AG10803 (cell line): ENCODE measurements at places on chromosomes 16 and 17.
A peak's percentile ranks its signal among the peaks of the same experiment; 100 is the strongest.

DNA sequence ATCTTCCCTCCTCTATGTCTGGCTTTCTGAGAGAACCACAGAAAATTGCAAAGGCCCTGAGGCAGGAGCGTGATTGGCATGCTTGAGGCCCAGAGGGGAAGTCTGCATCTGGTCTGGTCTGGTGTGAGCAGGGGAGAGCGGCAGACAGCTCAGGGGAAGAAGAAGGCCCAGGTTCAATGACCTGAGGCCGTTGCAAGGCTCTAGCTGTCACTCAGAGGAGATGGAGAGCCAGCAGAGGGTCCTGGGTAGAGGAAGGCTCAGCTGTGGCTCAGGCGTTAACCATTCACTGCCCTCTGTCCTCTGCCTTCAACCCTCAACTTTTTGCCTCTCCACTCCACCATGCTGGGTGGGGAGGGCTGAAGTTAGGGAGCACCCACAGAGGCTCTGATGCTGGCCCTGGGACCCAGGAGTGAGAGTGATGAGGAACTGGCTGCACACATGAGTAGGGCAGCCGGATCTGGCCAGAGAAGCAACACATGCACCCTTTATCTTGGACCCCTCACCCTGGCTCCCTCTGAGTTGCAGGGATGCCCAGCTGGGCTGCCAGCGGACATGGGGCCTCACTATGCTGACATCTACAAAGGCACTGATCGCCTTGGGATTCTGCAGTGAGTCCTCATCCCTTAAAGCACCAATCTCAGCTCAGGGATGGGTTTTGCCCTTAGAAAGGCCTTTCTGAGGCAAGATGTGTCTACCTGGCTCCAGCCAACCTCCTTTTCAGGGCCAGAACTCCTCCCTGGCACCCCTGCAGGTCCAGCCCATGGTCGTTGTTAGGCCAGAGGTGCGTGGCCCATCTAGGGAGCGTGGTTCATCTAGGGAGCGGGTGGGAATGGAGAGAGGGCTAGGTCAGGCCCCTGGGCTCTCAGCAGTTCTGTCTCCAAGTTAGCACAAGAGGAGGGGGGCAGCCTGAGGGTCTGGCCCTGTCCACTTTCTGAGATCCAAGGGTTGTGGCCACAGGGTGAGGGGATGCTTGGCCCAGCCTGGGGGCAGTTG lies 7.7 kb upstream of the KRTAP17-1 start:
- no peak for DNase-seq

DNA sequence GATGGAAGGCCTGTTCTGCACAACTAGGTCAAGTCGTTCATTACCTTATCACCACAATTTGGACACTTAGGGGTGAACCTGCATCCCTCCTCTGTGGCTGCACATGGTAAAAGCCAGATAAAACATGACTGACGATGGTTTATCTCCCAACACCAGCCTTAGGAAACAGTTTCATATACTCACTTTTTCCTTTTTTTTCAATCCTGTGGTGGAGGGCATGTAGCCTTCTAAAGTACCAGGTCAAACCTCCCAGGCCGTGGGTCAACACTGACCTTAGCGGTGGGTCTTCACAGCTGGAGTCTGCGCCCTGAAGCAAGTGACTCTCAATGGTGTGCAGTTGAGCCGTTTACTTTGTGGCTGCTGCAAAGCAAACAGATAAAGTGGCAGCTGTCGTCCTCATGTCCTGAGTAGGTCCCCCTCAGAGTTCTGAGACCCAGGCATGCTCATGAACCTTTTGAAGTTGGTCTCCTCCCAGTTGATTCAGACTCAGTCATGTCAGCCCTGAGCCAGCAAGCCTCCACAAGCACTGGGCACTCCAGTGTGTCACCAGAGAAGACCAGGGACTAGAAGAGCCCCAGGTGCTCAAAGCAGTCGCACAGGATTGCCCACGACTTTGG lies 5.9 kb downstream of the FAHD1 start:
- DNase-seq, result no peak

DNA sequence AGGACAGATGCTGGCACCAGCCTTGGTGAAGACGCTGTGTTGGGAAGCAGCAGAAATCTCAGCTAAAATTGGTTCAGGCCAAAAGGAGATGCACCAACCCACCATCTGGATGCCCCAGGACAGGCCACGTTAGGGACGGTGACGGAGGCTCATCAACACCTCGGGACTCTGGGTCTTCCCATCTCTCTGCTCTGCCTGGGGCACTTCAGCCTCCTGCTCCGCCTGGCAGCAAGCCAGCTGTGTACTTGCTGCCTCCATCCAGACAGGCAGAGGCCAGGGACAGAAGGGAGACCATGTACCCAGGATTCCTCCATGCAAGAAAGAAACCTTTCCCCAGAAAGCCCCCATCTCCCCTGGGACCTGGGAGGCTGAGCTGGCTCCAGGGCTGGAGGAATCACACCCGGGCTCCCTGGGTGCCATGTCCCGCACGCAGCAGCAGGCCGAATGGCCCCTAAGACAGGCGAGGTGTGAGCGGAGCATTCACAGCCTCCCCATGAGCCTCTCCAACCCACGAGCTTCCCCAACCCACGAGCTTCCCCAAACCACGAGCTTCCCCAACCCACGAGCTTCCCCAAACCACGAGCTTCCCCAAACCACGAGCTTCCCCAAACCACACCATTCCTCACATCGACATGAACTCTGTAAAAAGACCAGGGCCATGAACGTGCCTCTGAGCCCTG lies 274.5 kb downstream of the C16orf95 start:
- no peak for DNase-seq

- no peak for DNase-seq
Measured at GRCh38 chr16:50566014-50566962, 18.1 kb downstream of the NKD1 start.

DNA sequence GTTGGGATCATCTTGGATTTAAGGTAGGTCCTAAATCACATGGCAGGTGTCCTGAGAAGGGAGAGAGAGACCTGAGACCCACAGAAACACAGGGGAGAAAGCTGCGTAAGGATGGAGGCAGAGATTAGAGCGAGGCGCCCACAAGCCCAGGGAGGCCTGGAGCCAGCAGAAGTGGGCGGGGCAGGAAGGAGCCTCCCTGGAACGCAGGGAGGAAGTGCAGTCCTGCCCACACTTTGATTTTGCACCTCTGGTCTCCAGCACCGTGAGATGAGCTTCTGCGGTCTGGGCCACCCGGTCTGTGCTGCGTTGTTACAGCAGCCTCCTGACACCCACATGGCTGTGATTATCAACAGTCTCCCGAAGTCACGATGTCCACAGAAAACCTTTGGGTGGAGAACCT lies 6.4 kb downstream of the DNASE1L2 start:
- DNase-seq, result no peak

DNA sequence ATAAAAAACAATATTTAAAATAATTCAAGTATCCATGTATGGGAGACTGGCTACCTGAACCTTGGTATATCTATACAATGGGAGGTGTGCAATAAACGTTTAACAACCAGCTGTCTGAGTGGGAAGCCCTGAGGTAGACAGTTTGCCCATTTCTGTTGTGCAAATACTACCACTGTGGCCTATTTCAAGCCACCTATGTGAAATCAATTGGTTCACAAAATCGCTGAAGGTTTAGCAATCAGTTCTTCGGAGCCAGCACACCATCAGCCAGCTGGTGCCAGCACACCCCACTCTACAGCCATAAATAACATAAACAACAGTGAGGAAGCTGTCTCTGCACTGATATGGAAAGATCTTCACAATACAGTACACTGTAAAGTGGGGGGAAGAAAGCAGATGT lies 46.7 kb upstream of the KDM8 start:
- DNase-seq, result peak; percentile 5

DNA sequence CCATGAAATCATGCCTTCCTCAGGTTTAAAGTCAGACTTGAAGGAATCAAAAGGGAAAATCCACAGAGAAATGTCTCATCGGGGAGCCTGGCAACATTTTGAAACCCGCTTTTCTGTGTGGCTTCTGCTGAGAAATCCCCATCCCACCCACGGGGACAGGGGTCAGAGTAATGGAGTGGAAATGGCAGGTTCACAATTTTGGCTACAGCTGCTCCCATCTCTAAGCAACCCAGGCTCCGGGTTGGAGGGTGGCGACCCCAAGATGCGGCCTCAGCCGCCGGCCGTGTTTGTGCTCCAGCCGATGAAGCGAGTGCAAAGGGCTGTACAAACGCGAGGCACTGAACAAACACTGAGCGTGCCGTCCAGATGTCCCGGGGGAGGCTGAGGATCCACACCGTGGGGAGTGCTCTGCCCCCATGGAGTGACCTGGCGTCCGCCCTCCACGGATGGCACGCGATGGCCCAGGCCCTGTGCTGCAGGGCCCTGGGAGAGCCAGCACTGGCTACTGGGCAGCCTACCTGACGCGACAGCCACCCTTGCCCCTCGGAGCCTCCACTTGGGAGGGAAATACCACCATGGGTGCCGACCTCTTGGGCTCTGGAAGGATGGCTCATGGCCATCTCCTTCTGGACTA lies 22.2 kb downstream of the SLC43A2 start:
- no peak for DNase-seq

DNA sequence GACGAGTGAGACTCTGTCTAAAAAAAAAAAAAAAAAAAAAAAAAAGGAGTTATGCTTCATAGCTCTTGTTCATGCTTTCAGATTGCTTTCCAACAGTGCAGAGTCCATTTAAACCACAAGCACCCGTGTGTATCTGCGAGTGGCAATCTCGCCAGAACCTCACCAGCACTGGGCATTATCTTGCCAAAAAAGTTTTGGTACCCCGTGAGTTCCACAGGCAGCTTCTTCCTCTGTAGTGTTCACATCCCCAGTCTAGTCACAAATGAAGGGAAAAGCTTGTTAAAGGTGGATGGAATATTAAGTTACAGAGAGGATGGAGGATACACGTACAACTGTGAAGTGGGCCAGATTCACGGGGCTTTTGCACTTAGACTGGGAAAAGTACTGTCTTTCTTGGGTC lies 33.5 kb downstream of the WSB1 start:
- no peak for DNase-seq

DNA sequence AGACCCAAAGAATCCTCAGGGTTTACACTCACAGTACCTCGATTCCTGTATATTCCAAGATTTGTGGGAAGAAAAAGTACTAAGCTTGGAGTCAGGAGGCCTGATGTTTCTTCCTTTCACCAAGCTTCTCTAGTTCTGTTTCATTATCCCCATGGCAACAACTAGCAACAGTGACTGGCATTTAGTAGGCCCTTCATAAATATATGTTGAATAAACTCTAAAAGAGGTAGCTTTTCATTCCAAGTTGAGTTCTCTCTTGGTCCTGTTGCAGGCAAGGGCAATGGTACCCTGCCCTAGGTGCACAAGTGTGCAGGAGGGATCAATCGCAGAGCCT lies 527 bp upstream of the UBE2Z start:
- DNase-seq, result peak; percentile 67

- DNase-seq, result no peak
Measured at GRCh38 chr16:9976601-9977000, 205.6 kb downstream of the GRIN2A start.

DNA sequence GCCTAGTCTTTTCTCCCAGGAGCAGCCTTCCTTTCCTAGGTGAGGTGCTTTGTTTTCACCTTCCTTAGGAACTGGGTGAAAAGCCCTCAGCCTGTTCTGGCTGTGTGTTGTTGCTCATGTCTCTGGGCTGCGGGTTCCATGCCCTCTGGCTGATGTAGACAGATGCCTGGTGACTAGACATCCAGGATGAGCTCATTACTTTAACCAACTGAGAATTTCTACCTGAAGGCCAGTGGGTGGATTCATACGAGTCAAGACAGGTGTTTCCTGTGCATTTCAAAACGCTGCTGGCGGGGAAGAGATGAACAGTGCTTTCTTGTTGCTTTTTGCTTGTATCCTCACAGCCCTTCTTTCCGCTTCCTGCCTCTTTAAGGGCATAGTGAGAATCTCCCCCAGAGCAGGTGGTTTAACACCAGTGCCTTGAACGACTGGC lies 22.3 kb downstream of the SAP30BP start:
- no peak for DNase-seq

DNA sequence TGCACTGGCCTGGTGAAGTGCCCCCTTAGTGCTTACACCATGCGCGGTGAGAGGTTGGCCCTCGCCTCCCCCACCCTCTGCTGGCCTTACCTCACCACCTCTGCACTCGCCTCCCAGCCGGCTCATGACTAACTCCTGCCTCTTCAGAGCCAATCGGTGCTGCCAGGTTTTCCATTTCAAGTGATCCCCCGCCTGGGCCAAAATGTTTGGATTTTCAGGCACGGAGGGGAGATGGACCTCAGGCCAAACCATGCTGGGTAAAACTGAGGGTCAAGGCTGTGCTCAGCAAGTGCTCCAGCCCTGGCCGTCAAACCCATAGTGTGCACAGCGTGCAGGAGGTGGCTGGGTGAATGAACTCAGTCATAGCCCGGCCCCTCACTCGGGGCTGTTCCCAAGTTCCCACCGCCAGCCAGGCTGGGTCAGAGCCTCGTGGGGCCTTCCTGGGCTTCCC lies 175.4 kb downstream of the SEC14L1 start:
- DNase-seq, result peak; percentile 57

- no peak for DNase-seq
Measured at GRCh38 chr16:75763204-75763603, 36.9 kb upstream of the CPHXL start.

GRCh38 chr17:40181205-40181604 lies 3.9 kb downstream of the RAPGEFL1 start:
- no peak for DNase-seq

GRCh38 chr17:79830763-79831264 lies 8.4 kb downstream of the CBX4 start:
- DNase-seq, result no peak

GRCh38 chr17:75371339-75371738 lies 34.1 kb downstream of the GRB2 start:
- DNase-seq, result no peak

GRCh38 chr16:88407807-88408206 lies 25.0 kb downstream of the ZNF469 start:
- DNase-seq, result no peak
